ENCODE measurements at places on chromosomes 7 and 10.
A peak's percentile ranks its signal among the peaks of the same experiment; 100 is the strongest.

- no peak for DNase-seq
Measured at GRCh38 chr10:98100476-98100875, 34.0 kb upstream of the R3HCC1L start.

- no peak for DNase-seq
Measured at GRCh38 chr7:17319164-17320101, 21.0 kb downstream of the AHR start.

- DNase-seq = no peak
Measured at GRCh38 chr7:155282671-155283070, 15.0 kb upstream of the INSIG1 start.

DNA sequence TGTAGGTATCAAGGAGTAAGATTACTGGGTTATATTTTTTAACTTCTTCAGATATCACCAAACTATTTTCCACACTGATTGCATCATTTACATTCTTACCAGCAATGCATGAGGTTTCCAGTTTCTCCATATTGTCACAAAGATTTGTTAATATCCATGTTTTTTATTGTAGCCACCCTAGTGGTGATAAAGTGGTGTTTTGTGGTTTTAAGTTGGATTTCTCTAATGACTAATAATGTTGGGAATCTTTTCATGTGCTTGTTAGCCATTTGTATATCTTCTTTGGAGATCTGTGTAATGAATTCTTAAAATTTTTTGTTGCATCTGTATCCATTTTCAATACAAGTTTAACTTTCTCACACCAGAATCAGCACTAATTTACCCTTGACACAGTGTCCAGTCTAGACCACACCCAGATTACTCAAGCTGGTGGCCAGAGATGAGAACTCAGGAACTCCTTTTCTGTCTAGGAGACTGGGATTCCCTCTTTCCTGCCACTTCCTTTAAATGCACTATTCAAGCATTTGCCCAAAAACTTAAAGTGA is 67.0 kb upstream of the PLXDC2 start:
- DNase-seq = no peak

GRCh38 chr7:91264046-91264923 is at the start of gene FZD1:
FZD1 (plus strand) TSS chr7:91264433; CDS start chr7:91264881, 448 bp downstream.
- DNase-seq = peak; percentile 33

- no peak for DNase-seq
Measured at GRCh38 chr7:79124331-79124730, 329.1 kb downstream of the MAGI2 start.

GRCh38 chr7:157657741-157658740 is 321.2 kb downstream of the DNAJB6 start:
- no peak for DNase-seq

DNA sequence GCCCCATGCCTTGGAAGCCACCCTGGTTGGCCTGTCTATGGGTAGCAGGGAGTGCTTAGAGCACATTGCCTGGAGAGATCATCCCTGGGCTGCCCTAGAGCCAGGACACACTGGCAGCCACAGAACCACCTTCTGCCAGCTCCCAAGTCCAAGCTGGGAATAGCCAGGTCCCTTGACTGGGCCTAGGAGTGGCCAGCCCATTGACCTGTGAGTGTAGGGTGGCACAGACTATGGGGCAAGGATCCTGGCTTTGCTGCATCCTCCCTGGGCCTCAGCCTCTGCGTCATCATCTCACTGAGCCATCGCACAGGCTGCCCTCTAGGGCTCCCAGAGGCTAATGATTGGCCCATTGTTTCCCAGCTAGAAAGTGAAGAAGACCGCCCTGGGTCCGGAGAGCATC is 7.0 kb downstream of the AQP1 start:
- no peak for DNase-seq

GRCh38 chr7:122269241-122269640 is 35.3 kb downstream of the FEZF1 start:
- no peak for DNase-seq

DNA sequence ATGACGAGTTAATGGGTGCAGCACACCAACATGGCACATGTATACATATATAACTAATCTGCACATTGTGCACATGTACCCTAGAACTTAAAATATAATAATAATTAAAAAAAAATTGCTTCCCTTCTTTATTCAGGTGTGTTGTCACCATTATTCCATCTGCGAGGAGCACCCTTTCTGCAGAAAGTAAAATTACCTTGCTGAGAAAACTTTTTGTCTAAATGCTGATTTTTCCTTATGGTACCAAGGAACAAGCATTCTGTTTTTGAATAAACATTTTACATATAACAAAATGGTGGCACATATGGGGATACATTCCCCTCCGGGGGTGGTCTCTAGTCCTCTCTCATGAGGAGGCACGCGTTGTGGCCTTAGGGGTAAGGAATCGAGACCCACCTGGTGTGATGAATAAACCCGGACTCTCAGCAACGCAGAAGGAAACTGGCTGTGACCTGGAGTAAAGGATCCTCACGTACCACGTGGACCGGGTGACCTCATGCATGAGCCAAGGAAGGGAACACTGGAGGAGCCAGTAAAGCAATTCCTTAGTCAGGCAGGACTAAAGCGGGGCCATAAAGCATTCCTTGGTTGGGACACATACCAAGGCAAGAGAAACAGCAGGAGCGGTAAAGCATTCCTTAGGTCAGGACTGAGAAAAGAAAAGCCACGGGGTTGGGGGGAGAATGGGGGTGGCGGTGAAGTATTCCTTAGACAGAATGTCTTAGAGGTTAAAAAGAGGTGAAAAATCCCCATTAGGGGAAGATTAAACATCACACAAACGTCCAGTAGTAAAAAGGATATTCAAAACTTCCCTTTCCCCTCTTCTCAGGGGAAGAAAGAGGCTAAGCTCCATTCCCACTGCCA is 20.8 kb upstream of the OPTN start:
- DNase-seq = no peak

DNA sequence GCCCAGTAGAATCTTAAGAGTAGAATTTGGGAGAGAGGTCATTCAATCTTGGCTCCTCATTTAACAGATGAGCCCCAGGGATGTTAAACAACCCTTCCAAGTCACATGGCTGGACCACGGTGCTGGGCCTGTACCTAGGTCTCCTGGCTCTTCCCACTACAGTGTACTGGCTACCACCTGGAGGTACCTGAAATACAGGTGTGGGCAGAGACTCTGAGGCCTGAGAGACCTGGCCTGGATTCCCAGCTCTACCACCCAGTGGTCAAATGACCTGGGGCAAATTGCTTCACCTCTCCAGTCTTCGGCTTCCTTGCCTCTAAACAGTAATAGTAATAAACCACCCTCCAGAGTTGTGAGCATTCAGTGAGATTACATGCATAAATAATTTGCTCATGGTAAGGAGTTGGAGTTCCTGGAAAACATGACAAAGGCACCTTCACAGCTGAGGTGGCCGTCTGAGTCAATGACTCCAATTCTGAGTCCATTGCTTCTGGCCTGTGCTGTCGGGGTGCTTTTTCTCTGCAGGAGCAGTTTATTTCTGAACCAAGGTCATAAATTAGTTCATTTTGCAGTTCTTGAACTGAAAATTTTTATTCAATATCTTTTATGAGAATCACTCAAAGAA is 2.7 kb downstream of the GOT1 start:
- DNase-seq = no peak

DNA sequence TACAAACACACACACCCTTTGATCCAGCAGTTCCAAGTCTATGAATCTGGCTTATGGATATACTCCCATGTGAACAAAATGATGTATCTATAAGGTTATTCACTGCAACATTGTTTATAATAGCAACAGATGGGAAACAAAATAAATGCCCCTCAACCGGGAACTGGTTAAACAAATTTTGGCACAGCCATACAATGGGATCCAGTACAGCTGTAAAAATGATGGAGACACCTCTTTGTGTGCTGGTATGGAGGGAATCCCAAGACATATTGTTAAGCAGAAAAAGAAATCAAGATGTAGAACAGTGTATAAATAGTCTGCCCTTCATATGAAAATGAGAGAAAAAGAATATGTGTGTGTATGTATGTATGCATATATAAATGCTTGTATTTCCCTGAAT is 155.5 kb downstream of the SNX10 start:
- no peak for DNase-seq

DNA sequence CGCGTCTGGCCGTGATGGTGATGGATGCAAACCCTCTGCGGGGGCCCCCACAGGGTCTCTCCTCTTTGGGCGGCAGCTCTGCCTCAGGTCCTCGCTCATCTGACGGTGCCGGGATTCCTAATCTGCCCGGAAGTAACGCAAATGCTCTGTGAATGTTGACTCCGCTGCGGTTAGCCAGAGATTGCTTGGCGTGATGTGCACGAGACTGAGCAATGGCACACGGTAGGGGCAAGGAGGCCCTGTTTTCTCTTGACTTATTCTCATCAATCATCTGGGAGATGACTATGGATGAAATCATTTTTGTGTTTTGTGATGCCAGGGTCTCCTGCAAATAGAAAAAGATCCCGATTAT is 116.5 kb upstream of the ADAM12 start:
- no peak for DNase-seq

DNA sequence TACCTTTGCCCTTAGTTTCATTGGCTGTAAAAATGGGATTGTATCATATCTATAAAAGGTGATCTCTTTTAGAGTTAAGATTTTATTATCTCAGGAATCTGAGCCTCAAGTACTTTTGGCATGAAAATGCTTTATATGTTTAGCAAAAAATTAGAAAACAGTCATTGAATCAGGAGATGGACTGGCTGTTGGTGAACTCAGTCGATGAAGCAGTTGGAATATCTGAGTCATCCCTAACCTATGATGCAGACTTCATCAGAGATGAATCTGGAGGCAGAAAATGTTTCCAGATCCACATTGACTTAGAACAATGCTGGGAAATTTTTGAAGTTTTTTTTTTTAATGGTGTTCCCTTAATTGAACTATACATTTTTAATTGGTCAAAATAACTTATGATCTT is 228.5 kb downstream of the SLC25A13 start:
- DNase-seq = no peak

- DNase-seq = no peak
Measured at GRCh38 chr7:35021445-35021844, 15.8 kb downstream of the DPY19L1 start.

DNA sequence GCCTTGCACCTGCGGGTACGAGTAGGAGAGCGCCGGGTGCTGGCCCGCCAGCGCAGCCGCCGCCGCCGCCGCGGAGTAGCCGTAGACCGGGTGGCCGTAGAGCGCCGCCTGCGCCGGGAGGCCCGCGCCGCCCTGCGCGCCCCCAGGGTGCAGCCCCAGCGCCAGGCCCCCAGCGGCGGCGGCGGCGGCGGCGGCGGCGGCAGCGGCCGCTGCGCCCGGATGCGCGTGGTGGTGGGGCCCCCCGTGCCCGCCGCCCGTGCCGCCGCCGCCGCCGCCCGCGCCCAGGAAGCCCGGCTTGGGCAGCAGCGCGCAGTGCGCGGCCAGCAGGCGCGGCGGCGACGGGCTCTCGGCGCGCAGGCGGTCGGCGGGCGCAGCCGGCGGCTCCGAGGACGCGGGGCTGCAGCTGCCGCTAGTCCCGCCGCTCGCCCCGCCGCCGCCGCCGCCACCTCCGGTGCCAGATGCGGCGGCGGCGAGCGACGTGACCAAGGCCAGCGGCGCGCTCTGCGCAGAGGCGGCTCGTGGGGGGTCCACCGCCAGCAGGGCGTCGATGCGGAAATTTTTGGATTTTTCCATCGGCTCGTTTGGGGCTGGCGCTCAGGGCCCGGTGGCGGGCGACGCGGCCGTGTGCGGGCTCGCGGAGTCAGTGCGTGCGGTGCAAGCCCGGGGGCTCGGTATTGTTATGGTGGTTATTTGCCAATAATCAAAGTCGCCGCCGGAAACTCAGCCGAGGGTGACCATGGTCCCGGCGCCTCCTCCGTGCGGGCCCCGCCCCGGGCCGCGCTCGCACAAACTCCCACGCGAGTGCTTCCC is 480 bp downstream of the MNX1 start:
- DNase-seq = no peak

GRCh38 chr10:30988831-30989435 is 42.7 kb downstream of the ZNF438 start:
- DNase-seq = no peak

DNA sequence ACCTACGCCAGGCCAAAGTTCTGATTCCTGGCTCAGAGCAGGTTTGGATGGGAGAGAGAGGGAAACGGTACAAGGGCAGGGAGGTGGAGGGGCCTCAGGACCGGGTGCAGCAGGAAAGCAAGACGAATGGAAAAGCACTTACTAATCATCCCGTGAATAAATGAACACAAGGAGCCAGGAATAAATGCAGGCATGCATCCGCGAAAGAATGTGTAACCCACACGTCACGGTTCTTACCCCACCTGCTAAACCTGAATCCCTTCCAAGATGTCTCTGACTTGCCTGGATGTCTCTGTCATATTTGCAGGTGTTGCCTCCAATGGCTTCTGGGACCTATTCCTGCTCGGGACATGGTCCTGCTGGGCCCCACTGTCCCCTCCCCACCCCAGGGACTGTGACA is 335.2 kb upstream of the RNF32 start:
- no peak for DNase-seq

- no peak for DNase-seq
Measured at GRCh38 chr10:35462491-35462934, 126.2 kb downstream of the CCNY start.

- DNase-seq = no peak
Measured at GRCh38 chr10:114718374-114718773, 60.3 kb upstream of the ABLIM1 start.

- DNase-seq = peak; percentile 4
Measured at GRCh38 chr7:140640727-140641523, at the start of gene DENND2A. DENND2A (minus strand) TSS chr7:140640813; CDS start chr7:140602397, 38,416 bp downstream.

GRCh38 chr7:76086070-76086469 is 38.2 kb downstream of the MDH2 start:
- no peak for DNase-seq

GRCh38 chr10:49008505-49009198 is 69.0 kb upstream of the LRRC18 start:
- no peak for DNase-seq

GRCh38 chr7:32605032-32605431 is 109.7 kb downstream of the AVL9 start:
- DNase-seq = no peak

GRCh38 chr7:76048668-76048988 is 722 bp downstream of the MDH2 start:
- no peak for DNase-seq

GRCh38 chr7:15489383-15489782 is 72.4 kb downstream of the AGMO start:
- DNase-seq = no peak

GRCh38 chr7:38512704-38513103 is 118.5 kb downstream of the AMPH start:
- no peak for DNase-seq

- no peak for DNase-seq
Measured at GRCh38 chr7:29426587-29426986, 137.0 kb upstream of the PRR15 start.

- no peak for DNase-seq
Measured at GRCh38 chr10:129956876-129957673, 7.0 kb downstream of the EBF3 start.

- no peak for DNase-seq
Measured at GRCh38 chr7:431658-432111, 88.0 kb downstream of the PDGFA start.

Measured in stimulated activated naive CD4-positive, alpha-beta T cell (primary cell).